ENCODE measurements at places on chromosomes 7 and 10. TPM values are rescaled to one million over a fixed set of nuclear protein-coding genes. Genes with fewer than 3 reads are reported as not detected.

TMEM184A gene
- 1.5 TPM for total RNA-seq

- no peaks in the 10 kb centered on the region for H3K27me3 ChIP-seq
- H3K36me3 ChIP-seq: no peaks in the 10 kb centered on the region
- DNase-seq: peak; percentile 50
- no peaks in the 10 kb centered on the region for H3K4me1 ChIP-seq
- H3K4me3 ChIP-seq: peak within 1 kb of the TSS; percentile 97
These were observed at the start of gene SEMA3A for GRCh38 chr7:84194484-84195271. Gene SEMA3A, minus strand, starts transcription at chr7:84194789. Its CDS starts 203 bp downstream, at chr7:84194586.

- H3K36me3 ChIP-seq: peaks cover 2% of the 10 kb centered on the region
- H3K4me3 ChIP-seq: no peak overlapping the region
- H3K27ac ChIP-seq: no peak overlapping the region
- no peak for DNase-seq
- no peaks in the 10 kb centered on the region for H3K27me3 ChIP-seq
- H3K4me1 ChIP-seq: no peaks in the 10 kb centered on the region
These were observed 19.1 kb downstream of the BTRC start for GRCh38 chr10:101373063-101373462.

DNA sequence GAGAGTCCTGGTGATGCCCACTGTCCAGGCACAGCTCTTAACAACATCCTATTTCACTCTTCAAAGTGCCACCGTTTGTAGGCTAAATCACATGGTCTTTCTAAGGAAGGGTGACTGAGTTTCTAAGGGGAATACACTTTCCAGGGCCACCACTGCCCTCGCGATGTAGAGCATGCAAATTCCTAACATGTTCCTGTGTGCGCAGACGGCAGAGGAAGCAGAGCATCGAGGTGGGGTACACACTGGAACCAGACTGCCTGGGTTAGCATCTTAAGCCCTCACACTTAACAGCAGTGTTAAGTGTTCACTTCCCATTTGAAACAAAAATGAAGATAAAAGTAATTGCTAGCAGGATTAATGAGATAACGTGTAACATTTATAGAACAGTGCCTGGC lies 3.0 kb downstream of the VOPP1 start:
- H3K27me3 ChIP-seq: no peaks in the 10 kb centered on the region
- DNase-seq: no peak
- no peak overlapping the region for H3K27ac ChIP-seq
- peaks cover 13% of the 10 kb centered on the region for H3K4me1 ChIP-seq

GRCh38 chr10:124511205-124512039 lies 49.8 kb downstream of the LHPP start:
- peaks cover 6% of the 10 kb centered on the region for H3K36me3 ChIP-seq
- no peaks in the 10 kb centered on the region for H3K4me1 ChIP-seq
- no peak for DNase-seq
- no peak overlapping the region for H3K4me3 ChIP-seq

- peaks cover 2% of the 10 kb centered on the region for H3K36me3 ChIP-seq
- H3K27me3 ChIP-seq: no peaks in the 10 kb centered on the region
- H3K4me1 ChIP-seq: no peaks in the 10 kb centered on the region
- H3K27ac ChIP-seq: no peak overlapping the region
- DNase-seq: no peak
These were observed 1.1 kb downstream of the RABGEF1 start for GRCh38 chr7:66741710-66742049.

DNA sequence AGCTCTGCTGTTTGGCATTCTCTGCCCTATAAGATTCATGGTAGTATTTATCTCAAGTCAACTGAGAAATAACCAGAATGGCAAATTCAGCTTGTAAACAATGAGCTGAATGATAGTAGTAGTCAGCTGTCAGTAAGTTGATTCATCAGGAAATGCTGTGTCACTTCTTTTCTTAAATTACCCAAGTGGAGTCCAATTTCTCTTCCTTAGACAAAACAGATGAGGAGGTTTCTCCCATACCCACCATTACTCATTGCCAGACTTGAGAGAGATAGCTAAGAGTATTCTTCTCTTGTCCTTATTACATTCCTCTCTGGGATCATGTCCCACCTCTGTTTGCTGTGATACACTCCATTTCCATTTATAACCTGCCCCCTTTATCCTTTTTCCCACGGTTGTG lies 159.8 kb upstream of the STEAP1 start:
- no peak for DNase-seq
- no peak overlapping the region for H3K27ac ChIP-seq
- no peak overlapping the region for H3K4me3 ChIP-seq

MRC1 gene
- total RNA-seq: not detected

- no peaks in the 10 kb centered on the region for H3K4me1 ChIP-seq
- no peak overlapping the region for H3K27ac ChIP-seq
- no peaks in the 10 kb centered on the region for H3K36me3 ChIP-seq
- no peak for DNase-seq
These were observed 109.1 kb downstream of the MTERF1 start for GRCh38 chr7:91771394-91771793.

ETV1 gene
- 68.5 TPM for total RNA-seq

- H3K27ac ChIP-seq: no peak overlapping the region
- no peaks in the 10 kb centered on the region for H3K27me3 ChIP-seq
- no peaks in the 10 kb centered on the region for H3K36me3 ChIP-seq
- DNase-seq: no peak
- H3K4me3 ChIP-seq: no peak overlapping the region
These were observed 14.3 kb downstream of the SEMA3D start for GRCh38 chr7:85172530-85172941.

GARIN1A gene
- total RNA-seq: 0.50 TPM

DNA sequence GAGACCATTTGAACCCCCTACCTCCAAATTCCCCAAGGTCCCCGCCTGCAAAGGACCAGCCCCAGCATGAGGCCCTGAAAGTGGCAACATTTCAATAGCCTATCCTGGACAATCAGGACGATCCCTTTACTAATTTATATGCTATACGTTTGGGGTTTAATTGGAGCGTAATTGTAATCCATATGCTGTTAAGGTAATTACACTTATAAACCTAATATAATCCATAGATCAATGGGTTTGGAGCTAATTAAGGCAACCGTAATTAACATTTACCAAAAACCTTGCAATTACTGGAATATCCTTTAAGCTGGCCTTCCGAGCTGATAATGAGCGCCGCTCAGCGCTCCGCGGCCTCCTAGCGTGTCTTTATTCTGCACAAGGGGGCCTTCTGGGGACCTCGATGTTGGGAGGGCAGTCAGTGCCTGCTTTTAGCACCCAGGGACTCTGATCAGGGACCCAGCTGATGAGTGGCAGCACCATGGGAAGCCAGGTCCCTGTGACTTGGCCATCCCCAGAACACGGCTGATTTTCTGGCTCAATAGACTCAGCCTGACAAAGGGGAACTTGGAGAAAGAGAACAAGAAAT lies 91.2 kb downstream of the LHPP start:
- H3K36me3 ChIP-seq: no peaks in the 10 kb centered on the region
- H3K27ac ChIP-seq: no peak overlapping the region
- no peaks in the 10 kb centered on the region for H3K4me1 ChIP-seq

GRCh38 chr10:86253091-86254072 lies 113.2 kb downstream of the GRID1 start:
- H3K27ac ChIP-seq: no peak overlapping the region
- peak; percentile 71 for DNase-seq
- peaks cover 7% of the 10 kb centered on the region for H3K4me1 ChIP-seq
- H3K36me3 ChIP-seq: peaks cover 2% of the 10 kb centered on the region
- no peaks in the 10 kb centered on the region for H3K27me3 ChIP-seq
- no peak overlapping the region for H3K4me3 ChIP-seq
